Stimulated activated CD4-positive, alpha-beta T cell treated with anti-CD3 and anti-CD28 coated beads, Interleukin-2, amount 100 ng/mL, for 48 hours (primary cell): ENCODE measurements at places on chromosomes 12 and 14.

- no peak for DNase-seq
Measured at GRCh38 chr12:28958553-28959195, 190.4 kb upstream of the FAR2 start.

DNA sequence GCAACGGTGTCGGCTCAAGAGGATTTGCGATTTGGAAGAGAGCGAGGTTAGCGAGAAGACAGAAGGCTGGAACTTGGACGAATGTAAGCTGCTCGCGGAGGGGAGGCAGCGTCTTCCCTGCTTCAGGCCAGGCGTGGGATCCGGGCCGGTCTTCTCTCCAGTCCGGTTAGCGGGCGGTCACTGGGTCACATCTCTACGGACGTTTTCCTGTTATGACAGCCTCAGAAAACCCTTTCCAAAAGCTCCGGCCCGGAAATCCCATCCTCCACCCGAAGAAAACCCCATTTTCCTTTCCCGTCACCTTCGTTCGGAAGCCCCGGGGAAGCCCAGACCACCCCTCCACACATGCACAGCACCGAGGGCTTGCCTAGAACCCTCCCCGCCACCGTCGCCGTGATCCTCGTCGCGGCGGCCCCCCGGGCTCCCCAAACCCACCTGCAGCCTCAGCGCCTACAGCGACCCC is 268 bp downstream of the NDUFB1 start:
- DNase-seq = no peak

- DNase-seq = no peak
Measured at GRCh38 chr12:32819424-32819823, 63.7 kb upstream of the YARS2 start.

GRCh38 chr12:102781117-102781516 is 135.9 kb downstream of the PAH start:
- DNase-seq = no peak

GRCh38 chr14:60346706-60347105 is 97.7 kb downstream of the PPM1A start:
- no peak for DNase-seq

GRCh38 chr14:94397289-94398181 is 9.1 kb upstream of the SERPINA1 start:
- no peak for DNase-seq

GRCh38 chr14:60357551-60358149 is 108.6 kb downstream of the PPM1A start:
- no peak for DNase-seq

- no peak for DNase-seq
Measured at GRCh38 chr12:106436164-106436563, 78.6 kb downstream of the POLR3B start.

DNA sequence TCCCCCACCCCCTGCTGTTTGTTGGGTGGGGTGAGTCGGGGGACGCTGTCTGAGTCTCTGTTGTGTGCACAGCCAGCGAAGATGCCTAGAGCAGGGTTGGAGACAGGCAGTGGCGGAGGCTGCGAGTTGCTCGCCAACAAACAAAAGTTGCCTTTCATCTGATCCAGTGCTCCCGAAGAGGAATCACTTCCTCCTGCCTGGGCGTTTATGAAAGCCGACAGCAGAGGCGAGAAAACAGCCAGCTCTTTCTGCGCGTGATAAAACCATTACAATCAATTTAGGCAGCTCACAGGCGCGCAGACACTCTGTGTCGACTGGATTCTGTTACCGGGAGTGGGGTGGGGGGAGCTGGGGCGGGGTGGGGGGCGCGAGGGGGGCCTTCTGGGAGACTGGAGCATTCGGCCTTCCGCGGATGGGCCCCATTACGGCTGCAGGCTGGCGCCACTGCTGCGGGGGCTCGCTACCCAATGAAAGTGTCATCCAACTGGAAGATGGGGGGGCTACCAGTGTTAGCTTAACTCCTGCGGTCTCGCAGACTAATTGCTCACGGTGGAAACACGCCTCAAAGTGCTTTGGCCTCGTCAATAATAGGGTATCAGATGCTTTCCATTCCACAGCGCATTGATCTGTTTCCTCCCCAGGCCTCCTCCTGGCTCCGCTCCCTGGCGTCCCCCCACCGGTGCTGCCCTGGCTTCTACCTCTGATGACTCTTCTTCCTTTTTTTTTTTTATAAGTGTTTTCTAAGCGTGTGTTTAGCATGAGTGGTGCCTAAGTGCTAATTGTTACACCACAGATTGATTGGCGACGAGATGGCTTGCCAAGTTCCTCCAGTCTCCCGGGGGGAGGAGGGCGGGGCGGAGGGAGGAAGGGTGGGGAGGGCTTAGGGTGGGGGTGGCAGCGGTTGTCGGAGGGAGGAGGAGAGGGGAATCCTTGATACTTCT is 678.4 kb downstream of the MED13L start:
- no peak for DNase-seq

- DNase-seq = no peak
Measured at GRCh38 chr12:13075118-13075480, 28.4 kb downstream of the GSG1 start.

- DNase-seq = no peak
Measured at GRCh38 chr12:17334784-17335183, 728.8 kb upstream of the LMO3 start.

GRCh38 chr12:113162102-113163029 is 12.8 kb downstream of the CFAP73 start:
- no peak for DNase-seq

GRCh38 chr12:95439461-95440230 is 34.3 kb upstream of the METAP2 start:
- no peak for DNase-seq
